ENCODE measurements at places on chromosomes 16 and 17.

DNA sequence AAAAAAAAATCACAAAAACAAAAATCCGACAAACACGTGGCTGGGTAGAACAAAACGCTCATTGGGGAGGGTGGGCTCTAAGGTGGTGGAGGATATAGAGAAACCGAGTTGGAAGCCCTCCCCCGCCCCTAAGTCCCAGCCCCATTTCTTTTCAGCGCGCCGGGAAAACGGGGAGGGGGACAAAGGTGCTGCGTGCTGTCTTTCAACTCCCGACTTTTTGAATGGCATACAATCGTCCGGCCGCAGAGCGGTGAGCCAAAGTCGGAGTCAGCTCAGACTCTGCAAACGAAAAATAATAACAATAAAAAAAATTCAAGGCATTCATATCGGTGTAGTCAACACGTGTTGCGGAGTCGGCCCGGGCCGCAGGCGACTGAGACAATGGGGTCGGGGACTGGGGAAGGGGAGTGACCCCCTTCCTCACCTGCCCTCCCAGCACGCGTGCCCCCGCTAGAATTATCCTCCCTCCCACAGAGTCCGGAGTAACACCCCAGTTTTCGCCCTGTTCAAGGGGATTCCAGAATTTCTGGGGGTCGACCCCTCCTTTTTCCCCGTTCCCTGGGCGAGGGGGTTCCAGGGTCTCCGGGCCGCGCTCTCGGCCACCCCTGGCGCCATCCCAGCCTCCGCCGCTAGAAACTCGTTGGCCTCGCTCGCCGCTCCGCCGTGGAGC, 1.7 kb upstream of the IGF2BP1 start:
- DNase-seq, result no peak

DNA sequence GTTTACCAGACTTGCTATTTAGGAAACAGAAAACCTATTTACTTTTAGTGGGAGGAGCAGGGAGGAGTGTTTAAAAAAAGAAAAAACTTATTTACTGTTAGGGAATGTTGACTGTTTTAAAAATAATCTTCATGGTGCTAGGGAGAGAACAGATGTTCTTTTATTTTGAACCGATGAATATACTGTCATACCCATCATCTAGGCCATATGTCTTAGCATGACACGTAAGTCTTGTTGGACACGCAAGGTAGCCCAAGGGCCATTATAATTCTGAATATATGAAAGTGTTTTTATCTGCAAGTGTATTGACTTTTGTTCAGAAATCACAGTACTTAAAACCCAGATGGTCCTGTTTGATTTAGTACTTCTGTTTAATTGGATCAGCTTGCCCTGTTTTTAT, 11.6 kb downstream of the WIPF2 start:
- no peak for DNase-seq

DNA sequence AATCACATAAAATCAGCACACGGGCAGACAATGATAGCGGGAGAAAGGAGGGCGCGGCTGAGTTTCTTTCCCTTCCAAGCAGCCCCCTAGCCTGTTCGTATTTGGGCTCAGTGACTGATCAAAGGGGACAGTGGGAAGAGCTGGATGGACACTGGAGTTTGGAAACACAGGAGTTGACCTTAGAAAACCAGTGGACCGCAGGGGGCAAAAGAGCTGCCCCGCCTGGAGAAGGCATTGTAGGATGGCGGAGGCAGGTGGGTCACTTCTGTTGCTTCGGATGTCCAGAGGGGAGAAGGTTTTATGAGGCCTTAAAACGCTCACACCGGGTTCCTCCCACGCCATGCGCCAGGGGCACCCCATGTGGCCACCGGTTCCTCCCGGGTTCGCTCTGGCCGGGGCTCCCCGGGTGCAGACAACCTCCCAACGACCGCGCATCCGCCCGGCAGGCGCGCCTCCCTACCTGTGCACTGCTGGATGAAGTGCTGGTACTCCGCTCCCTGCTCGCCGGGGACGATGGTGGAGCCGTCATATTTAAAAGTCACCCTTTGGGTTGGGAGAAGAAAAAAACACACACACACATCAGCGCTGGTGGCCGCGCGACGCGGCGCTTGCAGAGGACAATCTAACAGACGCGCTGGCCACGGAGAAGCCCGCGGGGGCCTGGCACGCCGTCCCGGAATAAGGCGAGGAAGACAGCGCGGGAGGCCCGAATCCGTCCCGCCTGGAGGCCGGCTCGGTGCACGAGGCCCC, 662 bp downstream of the COTL1 start:
- DNase-seq, result no peak

- DNase-seq, result no peak
These were observed 193.9 kb upstream of the SOX9 start for GRCh38 chr17:71926746-71927398.

DNA sequence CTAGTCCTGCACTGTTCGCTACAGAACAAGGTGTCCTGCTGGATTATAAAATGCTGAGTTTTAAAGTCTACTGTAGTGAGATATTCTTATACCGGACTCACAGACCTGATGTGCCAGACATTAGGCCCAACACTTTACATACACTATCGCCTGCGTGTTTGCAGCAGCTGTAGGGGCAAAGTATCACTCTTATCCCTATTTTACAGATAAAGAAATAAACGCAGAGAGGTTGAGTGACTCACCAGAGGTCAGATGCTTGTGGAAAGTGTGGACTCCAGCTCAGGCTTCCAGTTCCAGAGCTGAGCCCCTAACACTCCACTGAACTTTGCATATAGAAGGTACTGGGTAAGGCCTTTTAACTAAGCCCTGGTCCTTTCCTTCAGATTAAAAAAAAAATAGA, 47.4 kb downstream of the PLXDC1 start:
- DNase-seq, result no peak

- no peak for DNase-seq
These were observed 99.1 kb upstream of the CIBAR2 start for GRCh38 chr16:85211271-85211801.

DNA sequence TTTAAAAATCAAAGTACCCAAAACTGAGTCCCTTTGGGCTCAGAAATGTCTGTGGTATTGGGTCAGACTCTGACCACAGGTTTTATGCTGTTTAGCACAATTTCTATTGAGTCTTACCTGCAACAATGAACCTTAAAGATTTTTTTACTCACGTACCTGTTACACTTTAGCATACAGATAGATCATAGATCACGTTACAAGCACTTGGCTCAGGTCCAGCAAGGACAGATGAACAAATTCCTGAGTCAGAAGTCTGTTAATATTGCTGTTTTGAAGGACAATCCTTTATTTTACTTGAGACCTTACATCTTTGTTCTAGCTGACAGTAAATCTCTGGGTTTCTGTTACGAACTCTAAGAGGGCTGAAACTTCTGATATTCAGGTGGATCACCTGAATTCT, 12.8 kb downstream of the SLC7A6OS start:
- DNase-seq, result no peak

- DNase-seq, result no peak
These were observed 157.6 kb downstream of the RAB11FIP4 start for GRCh38 chr17:31549121-31549524.

Data from NCI-H1436 (cell line).